ENCODE measurements at places on chromosomes 6 and 20.

- peak; percentile 60 for DNase-seq
These were observed 1.7 kb downstream of the CNKSR3 start for GRCh38 chr6:154508573-154509375.

DNA sequence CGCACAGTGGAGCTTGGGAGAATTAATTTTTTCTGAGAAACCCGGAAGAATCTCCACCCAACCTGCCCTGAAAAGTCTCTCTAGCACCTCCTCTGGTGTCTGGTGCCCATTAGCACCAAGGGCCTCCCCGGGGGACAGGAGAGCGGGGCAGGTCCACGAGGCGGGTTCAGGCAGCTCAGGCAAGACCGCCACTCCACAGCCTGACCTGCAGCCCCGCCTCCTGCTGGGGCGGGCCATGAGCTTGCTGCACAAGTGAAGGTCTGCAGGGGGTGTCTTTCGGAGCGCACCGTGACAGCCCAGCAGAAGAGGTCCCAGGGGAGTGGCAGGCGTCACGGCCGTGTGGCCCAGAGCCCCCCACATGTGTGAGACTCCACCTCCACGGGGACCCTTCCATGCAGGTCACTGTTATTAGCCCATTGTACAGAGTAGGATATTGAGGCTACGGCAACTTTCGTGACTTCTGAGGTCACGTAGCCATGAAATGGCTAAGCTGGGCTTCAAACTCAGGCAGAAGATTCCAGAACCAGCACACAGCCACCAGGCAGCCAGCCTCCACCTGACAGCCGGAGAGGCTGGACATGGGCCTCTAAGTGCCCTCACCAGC is 63.9 kb upstream of the SLCO4A1 start:
- no peak for DNase-seq

DNA sequence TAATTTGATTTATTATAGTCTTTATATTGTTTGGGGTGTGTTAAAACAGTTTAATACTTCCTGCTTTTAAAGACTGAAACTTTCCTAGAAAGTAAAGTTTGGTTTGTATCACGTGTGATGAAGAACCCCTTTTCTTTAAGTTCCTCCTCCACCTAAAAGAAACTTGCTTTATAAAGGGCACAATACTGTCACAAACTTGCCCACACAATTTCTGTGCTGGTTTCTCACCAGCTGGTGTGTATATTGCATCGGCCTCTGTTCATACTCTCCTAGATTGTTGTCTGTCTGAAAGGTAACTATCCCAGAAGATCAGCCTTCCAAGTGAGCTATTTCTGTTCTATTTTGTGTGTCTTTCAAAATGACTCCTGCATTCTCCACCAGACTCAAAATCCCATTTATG is 46.9 kb downstream of the ANKRD6 start:
- DNase-seq = no peak

DNA sequence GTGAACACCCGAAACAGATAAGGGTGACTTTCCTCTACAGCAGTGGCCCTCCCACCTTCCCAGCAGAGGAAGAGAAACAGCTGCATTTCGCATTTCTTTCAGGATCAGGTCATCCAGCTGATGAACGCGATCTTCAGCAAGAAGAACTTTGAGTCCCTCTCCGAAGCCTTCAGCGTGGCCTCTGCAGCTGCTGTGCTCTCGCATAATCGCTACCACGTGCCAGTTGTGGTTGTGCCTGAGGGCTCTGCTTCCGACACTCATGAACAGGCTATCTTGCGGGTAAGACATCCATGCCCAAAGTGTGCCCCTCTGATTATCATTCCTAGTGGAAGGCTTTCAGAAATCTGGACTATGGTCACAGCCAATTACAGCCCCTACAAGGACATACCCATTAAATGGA is 27.8 kb upstream of the MROH8 start:
- DNase-seq = no peak

GRCh38 chr20:642398-643174 is 10.4 kb downstream of the SRXN1 start:
- DNase-seq = no peak

DNA sequence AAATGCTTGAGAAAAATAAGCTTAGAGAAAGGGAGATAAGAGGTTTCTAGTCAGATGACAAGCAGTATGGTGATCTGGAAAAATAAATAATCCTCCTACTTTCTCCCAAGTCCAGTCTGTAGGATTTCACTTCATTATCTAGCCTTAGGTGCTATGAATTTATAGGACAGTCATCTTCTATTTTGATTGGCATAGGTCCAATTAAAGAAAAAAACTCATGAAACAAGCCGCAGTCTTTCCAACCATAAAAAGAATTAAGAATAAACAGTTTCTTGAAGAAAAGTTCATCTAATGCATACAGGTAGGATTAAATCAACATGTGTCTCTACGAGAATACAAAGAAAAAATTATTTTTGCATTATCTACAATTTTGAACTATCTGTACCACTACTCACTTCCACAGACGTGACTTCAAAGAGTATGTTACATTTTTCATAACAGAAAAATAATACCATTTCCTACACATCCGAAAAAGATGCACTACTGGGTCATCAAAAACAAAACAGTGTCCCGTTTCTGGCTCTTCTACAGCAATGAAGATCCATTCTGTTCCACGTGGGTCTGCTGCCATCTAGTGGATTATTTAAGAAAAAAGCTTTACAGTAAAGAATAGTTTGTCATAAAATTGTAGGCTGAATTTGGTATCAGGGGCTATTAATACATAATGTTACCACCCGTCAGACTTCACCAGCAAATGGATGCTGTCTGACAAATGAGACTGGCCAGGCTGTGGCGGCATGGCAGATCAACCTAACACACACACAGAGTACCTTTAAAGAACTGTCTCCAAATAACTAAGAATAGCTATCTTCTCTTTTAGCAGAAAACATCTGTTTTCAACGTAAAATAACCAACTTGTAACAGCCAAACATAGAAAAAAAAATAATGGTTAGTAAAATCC is 28.9 kb downstream of the STX7 start:
- peak; percentile 2 for DNase-seq

DNA sequence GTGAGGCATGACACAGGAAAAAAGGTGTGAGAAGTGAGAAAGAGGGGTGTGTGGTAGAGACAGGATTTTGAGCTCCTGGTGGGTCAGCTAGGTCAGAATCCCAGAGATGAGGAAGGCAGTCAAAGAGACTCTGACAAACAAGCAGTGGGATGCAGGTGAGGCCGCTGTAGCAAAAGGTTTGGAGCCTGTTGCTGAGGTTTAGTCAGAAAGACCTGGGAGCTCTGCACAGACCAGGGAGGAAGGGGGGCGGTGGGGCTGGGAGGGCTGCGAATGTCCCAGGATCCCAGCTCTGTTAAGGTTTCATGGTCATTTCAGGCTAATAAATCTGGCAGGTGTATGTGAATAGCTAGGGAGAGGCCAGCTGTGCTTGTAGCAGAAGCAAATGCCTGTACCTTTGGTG is 373.9 kb upstream of the SYNCRIP start:
- no peak for DNase-seq

DNA sequence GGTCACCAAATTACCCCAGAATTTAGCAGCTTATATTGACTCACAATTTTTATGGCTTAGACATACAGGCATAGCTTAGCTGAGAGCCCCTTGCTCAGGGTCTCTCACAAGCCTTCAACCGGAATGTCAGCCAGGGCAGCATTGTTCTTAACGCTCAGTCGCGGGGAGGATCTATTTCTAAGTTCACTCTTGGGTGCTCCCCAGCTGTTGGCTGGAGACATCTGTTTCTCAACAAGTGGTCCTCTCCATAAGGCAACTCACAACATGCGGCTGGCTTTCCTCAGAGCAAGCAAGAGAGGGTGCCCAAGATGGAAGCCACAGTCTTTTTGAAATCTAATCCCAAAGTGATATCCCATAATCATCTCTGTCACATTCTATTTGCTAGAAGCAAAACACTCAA is 46.6 kb downstream of the SLX4IP start:
- no peak for DNase-seq

GRCh38 chr6:14283600-14284235 is 166.1 kb downstream of the CD83 start:
- no peak for DNase-seq

DNA sequence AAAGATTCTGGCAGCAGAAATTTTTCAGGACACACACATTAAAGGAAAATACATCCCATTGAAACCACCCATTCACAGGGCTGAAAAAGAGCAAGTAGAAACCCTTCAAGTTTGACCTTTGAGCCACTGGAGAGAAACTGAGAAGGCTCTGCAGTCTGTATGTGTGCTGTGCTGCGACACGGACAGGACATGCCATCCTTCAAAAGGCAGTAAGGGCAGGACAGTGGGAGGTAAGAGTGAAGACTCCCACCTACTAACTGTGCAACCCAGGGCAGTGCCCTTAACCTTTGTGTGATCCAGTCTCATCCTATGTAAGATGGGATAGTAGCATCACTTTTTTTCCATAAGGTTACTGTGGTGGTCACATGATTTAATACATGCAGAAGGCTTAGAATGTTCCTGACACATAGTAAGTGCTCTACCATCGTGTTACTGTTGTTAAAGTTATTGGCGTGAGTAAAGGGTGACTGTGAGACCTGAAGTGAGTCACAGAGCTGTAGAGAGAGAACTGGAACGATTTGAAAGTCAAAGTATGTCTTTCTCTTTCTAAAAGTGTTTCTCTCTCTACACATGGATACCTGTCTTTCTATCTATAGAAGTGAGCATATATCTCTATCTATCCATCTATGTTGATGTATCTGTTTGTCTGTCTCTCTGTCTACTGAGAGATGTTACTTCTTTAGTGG is 153.7 kb upstream of the OLIG3 start:
- no peak for DNase-seq

DNA sequence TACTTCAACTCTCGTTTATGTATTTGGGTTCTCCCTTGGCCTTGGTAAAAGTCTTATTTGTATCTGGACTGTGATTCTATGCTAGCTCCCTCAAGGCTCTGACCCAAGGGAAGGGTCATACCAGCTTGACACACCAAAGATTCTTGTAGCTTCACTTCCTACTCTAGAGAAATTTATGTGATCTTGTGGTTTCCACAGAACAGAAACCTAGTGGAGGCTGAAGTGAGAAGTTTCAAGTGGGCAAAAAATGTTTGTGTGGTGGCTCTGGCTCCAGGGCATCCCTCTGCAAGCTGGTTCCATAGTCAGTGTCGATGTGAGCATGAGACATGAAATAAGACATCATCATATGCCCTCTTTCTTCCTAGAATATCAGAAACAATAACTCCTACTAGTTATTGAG is 48.1 kb upstream of the TNFRSF21 start:
- no peak for DNase-seq

DNA sequence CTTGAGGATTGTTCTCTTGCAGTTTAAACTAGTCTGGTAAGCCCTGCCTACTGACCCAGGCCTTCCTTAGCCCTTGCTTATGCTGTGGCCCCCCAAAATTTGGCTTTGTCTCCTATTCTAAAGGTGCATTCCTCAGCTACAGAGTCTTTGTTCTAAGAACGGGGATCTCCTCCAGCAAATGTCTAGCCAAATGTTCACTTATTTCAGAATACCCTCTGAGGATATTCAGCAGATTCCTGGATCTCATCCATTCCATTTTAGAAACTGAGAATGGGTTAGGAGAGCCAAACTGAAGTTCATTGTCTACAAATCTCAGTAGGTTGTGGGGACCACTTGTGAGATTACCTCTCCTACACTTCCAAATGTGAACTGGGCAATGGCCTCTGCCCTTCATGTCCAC is 164.2 kb upstream of the ARG1 start:
- DNase-seq = no peak

DNA sequence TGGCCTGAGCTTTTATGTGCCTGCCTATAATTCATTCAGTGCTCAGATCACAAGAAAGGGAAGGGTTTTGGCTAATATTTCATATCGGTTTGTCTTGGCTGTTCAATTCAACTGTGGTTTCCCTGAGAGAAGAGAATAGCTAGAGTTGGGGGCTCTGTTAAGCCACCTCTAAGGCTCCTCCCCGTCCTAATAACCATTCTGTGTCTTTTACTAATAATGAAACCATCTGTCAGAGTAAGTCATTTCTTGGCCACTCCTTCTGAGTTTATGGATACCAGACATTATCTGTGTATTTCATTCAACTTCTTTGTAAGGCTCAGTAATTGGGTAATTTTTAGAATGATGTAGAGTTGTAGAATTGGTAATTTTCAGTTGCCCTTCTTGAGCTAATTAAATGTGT is 5.2 kb downstream of the STX11 start:
- no peak for DNase-seq

- no peak for DNase-seq
These were observed 217.5 kb downstream of the TMEM200A start for GRCh38 chr6:130583268-130583667.

GRCh38 chr6:6659600-6660327 is 71.2 kb downstream of the LY86 start:
- no peak for DNase-seq

DNA sequence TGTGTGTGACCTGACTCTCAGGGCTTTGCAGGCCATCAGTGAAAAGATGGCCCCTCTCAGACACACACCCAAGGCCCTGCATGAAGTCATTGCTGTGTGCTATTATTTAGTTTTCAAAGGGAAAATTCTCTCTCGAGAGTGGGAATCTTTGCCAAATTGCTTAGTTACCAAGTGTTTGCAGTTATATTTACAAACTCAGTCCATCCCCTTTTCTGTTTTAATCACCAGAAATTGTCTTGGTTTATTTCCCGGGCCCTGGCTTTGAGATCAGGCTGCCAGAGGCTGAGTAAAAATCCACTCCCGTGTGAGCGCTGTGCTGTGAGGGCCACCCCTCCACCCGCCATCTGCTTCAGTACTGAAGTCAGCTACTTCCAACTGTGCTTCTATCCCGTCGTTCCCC is 163.1 kb downstream of the SOD2 start:
- no peak for DNase-seq

DNA sequence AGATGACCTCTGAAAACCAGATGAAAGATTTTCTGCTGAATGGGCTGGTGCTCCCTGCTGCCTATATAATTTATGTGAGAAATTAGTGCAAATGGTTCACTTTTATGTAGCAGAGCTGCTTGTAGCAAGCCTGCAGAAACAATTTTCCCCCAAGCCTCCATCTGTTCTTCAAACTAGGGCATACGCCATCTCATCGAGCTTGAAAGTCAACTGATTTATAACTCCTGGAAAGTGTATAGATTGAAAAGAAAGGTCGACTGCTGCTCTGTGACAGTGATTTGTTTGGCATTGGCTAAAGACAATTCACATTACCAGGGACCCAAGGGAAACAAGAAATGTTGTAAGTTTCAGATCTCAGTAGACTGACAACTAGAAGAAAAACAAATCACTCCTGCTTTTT is 93.3 kb downstream of the PACRG start:
- no peak for DNase-seq

Measured in NCI-H2029 (cell line).